ENCODE measurements at places on chromosomes 11 and 22. TPM values are rescaled to one million over a fixed set of nuclear protein-coding genes. Genes with fewer than 3 reads are reported as not detected.

Gene RBMXL2
- 0.51 TPM for total RNA-seq

Gene CYP2D6
- 1.5 TPM for total RNA-seq

Gene TRPM5
- total RNA-seq = not detected

Gene SLC29A2
- total RNA-seq = 5.0 TPM

Gene KIRREL3
- total RNA-seq = 4.4 TPM

Gene KCTD14
- 0.69 TPM for total RNA-seq

Gene NXPE1
- not detected for total RNA-seq

Gene KIF18A
- total RNA-seq = 1.2 TPM

DNA sequence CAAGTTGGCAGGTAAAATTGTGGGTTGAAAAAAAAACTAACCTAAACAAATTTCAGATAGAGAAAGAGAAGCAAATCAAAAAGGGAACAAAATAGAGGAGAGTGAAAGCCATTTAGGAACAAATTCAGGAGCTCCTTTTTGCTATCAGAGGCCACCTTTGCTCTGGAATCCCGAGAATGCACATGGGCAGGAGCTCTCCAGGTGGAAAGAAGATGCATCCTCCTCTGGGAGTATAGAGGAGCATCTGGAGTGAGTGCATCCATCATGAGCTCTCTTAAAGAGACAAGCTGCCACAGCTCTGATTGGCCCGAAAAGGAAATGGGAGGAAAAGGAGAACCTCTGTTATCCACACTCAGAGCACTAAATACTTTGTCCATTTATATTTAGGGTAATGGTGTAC, 26.3 kb downstream of the MRGPRX1 start:
- H3K27ac ChIP-seq = no peak overlapping the region
- H3K4me1 ChIP-seq = no peaks in the 10 kb centered on the region

- H3K27ac ChIP-seq = peak overlapping the region; percentile 14
- H3K27me3 ChIP-seq = no peaks in the 10 kb centered on the region
- H3K4me1 ChIP-seq = peaks cover 10% of the 10 kb centered on the region
- peaks cover 4% of the 10 kb centered on the region for H3K36me3 ChIP-seq
- no peak for DNase-seq
These were observed 68.7 kb upstream of the RRM1 start for GRCh38 chr11:4025967-4026324.

DNA sequence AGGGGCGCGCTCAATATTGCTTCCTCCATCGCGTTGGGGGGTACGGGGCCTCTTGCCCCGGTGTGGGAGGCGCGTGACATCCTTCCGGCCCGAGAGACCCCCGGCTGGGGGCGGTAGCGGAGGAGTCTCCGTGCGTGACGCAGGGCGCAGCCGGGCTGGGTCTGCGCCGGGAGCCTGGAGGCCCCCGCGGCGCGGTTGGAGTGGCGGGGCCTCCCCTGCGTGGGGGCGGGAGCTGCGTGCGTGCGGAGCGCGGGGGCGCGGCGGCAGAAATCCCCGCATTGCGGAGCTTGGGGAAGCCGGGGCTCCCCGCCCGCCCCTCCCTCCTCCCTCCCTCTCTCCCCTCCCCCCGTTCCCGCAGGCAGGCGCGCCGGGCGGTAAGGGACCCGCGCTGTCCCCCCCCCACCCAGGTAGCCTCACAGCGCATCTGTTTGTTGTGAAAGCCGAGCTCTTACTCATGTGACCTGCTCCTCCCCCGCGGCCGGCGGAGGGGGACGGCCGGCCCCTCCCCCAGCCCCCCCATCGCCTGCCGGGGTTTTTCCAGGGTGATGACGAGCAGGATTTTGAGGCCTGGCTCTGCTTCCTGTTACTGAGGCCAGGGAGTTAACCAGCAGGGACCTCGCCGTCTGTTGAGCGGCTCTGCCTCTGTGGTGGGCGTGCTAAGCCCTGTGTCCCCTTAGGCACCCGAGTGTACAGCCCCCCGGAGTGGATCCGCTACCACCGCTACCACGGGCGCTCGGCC, 1.6 kb downstream of the PIM3 start:
- peaks cover 75% of the 10 kb centered on the region for H3K4me1 ChIP-seq
- peaks cover 32% of the 10 kb centered on the region for H3K36me3 ChIP-seq
- H3K27ac ChIP-seq = peak overlapping the region; percentile 73
- H3K4me3 ChIP-seq = peak overlapping the region; percentile 86
- DNase-seq = peak; percentile 92
- H3K27me3 ChIP-seq = no peaks in the 10 kb centered on the region

GRCh38 chr22:20490941-20491307, 4.7 kb downstream of the KLHL22 start:
- H3K4me1 ChIP-seq = peaks cover 10% of the 10 kb centered on the region
- no peak for DNase-seq
- no peak overlapping the region for H3K27ac ChIP-seq
- no peaks in the 10 kb centered on the region for H3K36me3 ChIP-seq
- no peak overlapping the region for H3K4me3 ChIP-seq

GRCh38 chr11:19164230-19164855, 37.4 kb downstream of the CSRP3 start:
- no peaks in the 10 kb centered on the region for H3K4me1 ChIP-seq
- no peak overlapping the region for H3K27ac ChIP-seq
- no peaks in the 10 kb centered on the region for H3K27me3 ChIP-seq
- no peak overlapping the region for H3K4me3 ChIP-seq

DNA sequence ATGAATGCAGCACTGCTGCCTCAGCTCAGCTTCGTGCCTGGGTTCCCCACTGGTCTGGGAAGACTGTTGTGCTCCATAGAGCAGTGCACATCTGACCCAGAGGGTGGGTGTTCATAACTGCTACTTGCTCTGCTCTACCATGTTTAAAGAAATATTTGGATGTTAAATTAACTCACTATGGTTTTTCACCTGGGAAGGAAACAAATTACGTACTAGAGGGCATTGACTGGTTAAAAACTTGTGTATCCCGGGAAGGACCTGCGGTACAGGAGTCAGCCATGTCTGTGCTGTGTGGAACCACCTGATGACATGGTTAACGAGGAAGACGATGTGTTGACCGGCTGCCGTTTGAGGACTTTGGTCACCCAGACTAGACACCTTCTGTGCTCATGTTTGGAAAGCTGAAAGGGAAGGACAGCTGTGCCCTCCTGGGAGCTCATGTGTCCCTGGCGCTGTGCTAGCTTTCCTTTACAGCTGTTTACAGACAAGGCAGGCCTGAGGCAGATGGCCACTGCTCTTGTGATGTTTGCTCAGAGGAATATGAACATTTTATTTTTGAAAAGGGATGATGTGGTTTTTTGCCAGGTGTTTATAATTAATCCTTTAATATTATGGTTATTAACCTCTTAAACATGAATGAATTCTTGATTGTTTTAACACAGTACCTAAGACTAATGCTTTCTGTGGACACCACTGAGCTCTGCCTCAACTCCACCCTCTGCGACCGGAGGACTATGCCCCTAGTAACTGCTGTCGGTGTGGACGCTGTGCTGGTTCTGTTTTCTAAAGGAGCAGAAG, 14.3 kb upstream of the AIFM3 start:
- H3K4me1 ChIP-seq = peaks cover 9% of the 10 kb centered on the region
- H3K27ac ChIP-seq = no peak overlapping the region
- peak; percentile 25 for DNase-seq
- H3K36me3 ChIP-seq = peaks cover 52% of the 10 kb centered on the region
- peaks cover 8% of the 10 kb centered on the region for H3K27me3 ChIP-seq

DNA sequence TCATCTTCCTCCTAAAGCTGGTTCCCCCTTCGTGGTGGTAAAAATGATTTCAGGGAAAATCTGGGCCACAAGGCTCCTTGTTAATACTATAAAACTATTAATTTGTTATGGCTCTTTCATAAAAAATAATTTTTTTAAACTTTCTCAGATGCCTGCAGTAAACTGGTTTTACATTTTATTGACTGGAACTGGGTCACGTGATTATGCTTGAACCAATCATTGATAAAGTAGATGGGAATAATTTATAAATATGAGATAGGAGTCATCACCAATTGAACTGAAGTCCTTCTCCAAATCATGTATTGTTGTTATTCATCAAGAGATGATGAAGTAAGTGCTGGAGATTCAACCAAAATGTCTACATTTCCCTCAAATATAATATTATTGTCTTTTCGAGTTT, 138.4 kb downstream of the SLC17A6 start:
- H3K4me3 ChIP-seq = no peak overlapping the region
- no peak overlapping the region for H3K27ac ChIP-seq

- H3K4me3 ChIP-seq = no peak overlapping the region
- no peak for DNase-seq
- no peaks in the 10 kb centered on the region for H3K36me3 ChIP-seq
- H3K27ac ChIP-seq = no peak overlapping the region
- no peaks in the 10 kb centered on the region for H3K4me1 ChIP-seq
- no peaks in the 10 kb centered on the region for H3K27me3 ChIP-seq
These were observed 38.6 kb downstream of the SCGB1A1 start for GRCh38 chr11:62457478-62457877.

- no peak within 1 kb of the TSS for H3K4me3 ChIP-seq
- no peaks in the 10 kb centered on the region for H3K27me3 ChIP-seq
- H3K4me1 ChIP-seq = peaks cover 72% of the 10 kb centered on the region
- no peaks in the 10 kb centered on the region for H3K36me3 ChIP-seq
- no peak for DNase-seq
- peak within 1 kb of the TSS; percentile 90 for H3K27ac ChIP-seq
These were observed at the start of gene APOBEC3H for GRCh38 chr22:39097098-39098020. Gene APOBEC3H, plus strand, starts transcription at chr22:39097244. Its CDS starts 3,035 bp downstream, at chr22:39100279.

- no peaks in the 10 kb centered on the region for H3K36me3 ChIP-seq
- H3K4me1 ChIP-seq = no peaks in the 10 kb centered on the region
- H3K27ac ChIP-seq = no peak overlapping the region
These were observed 89.9 kb upstream of the OR5AK2 start for GRCh38 chr11:56898856-56899255.

DNA sequence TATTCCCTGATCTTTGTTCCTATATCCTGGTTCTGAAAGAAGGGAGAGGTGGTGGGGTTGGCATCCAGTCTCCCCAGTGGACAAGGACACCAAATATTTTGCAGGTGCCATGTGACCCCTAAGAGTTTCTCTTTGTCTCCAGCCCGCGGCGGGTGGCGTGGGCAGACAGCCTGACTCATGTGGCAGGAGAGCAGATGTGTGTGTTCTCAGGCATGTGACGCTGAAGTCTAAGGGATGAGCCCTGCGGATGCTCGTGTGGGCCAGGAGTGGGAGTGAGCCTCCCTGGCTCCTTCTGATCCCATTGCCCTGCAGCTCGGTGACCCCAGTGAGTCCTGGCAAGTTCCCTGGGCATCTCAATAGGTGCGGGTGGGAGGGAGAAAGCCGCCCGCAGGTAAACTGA, 94.8 kb upstream of the TBCEL start:
- no peaks in the 10 kb centered on the region for H3K27me3 ChIP-seq
- H3K4me3 ChIP-seq = no peak overlapping the region
- no peaks in the 10 kb centered on the region for H3K36me3 ChIP-seq
- H3K4me1 ChIP-seq = no peaks in the 10 kb centered on the region
- H3K27ac ChIP-seq = no peak overlapping the region

DNA sequence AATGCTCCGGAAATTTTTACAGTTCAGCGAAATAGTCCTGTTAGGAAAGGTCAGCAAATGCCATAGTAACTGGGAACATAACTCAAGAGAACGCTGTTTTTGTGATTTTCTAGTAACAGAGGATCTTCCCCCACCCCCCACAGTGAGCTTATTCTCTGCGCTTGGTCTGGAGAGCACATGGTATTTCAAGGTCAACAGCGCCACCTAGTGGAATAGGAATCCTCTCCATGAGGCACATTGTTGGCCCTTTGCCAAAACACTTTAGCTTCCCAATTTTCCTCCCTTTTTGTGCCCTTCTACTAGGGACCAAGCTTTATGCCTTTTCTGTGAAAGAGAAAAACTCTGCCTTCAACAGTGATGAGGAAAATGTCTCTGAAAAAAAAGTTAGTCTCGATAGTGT, 13.2 kb upstream of the OR4C12 start:
- DNase-seq = no peak
- H3K36me3 ChIP-seq = no peaks in the 10 kb centered on the region
- no peak overlapping the region for H3K4me3 ChIP-seq
- H3K27me3 ChIP-seq = no peaks in the 10 kb centered on the region
- no peak overlapping the region for H3K27ac ChIP-seq

DNA sequence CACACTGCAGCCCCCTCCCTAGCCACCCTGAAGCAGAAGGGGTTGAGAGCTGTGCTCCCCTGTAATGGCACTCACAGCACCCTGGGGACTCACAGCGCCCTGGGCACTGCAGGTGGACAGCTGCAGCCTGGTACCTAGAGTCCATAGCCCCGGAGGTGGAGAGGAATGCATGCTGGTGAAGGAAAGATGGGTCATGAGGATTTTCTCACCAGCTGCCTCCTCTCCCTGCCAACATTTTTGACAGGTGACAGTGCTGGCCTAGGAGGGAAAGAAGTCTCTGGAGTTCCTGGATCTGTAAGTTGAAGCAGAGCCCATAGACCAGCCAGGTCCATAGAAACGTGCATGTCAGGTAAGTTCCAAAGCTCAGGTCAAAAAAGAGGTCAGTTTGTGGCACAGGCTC, 330.5 kb downstream of the TENM4 start:
- DNase-seq = no peak
- no peaks in the 10 kb centered on the region for H3K36me3 ChIP-seq
- H3K27ac ChIP-seq = no peak overlapping the region
- no peaks in the 10 kb centered on the region for H3K27me3 ChIP-seq
- H3K4me1 ChIP-seq = no peaks in the 10 kb centered on the region

- no peak overlapping the region for H3K4me3 ChIP-seq
- H3K36me3 ChIP-seq = no peaks in the 10 kb centered on the region
- no peaks in the 10 kb centered on the region for H3K4me1 ChIP-seq
- DNase-seq = no peak
- no peak overlapping the region for H3K27ac ChIP-seq
These were observed 342.3 kb downstream of the CADM1 start for GRCh38 chr11:115161876-115162275.

- H3K27me3 ChIP-seq = no peaks in the 10 kb centered on the region
- peak overlapping the region; percentile 78 for H3K4me3 ChIP-seq
- peak overlapping the region; percentile 96 for H3K27ac ChIP-seq
- DNase-seq = no peak
- peaks cover 5% of the 10 kb centered on the region for H3K4me1 ChIP-seq
These were observed 628 bp downstream of the CHKB start for GRCh38 chr22:50581950-50582492.

DNA sequence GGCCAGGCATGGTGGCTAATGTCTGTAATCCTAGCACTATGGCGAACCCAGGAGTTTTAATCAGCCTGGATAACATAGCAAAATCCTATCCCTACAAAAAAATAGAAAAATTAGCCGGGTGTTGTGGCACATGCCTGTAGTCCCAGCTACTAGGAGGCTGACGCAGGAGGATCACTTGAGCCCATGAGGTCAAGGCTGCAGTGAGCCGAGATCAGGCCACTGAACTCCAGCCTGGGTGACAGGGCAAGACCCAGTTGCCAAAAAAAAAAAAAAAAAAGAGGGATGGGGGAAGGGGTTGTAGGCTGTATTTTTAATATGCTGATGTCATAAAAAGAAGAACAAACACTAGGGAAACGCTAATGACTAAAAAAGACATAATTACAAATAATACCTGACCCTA, 12.1 kb downstream of the DDX6 start:
- H3K4me1 ChIP-seq = peaks cover 100% of the 10 kb centered on the region
- H3K36me3 ChIP-seq = peaks cover 100% of the 10 kb centered on the region
- peak overlapping the region; percentile 26 for H3K27ac ChIP-seq
- no peaks in the 10 kb centered on the region for H3K27me3 ChIP-seq

- H3K27ac ChIP-seq = peak overlapping the region; percentile 76
- H3K27me3 ChIP-seq = no peaks in the 10 kb centered on the region
- no peak for DNase-seq
- H3K4me1 ChIP-seq = peaks cover 30% of the 10 kb centered on the region
- H3K36me3 ChIP-seq = no peaks in the 10 kb centered on the region
- no peak overlapping the region for H3K4me3 ChIP-seq
These were observed 7.3 kb downstream of the STARD10 start for GRCh38 chr11:72786305-72787215.
